Spleen (tissue), 13 donors: ENCODE measurements at places on chromosomes 7 and 10. TPM values are rescaled to one million over a fixed set of nuclear protein-coding genes. Genes with fewer than 3 reads are reported as not detected.

GRCh38 chr7:26417911-26418413 is 126.3 kb downstream of the SNX10 start:
- H3K4me1 ChIP-seq: no peaks in the 10 kb centered on the region
- DNase-seq: no peak
- no peaks in the 10 kb centered on the region for H3K27me3 ChIP-seq
- H3K27ac ChIP-seq: no peak overlapping the region
- H3K4me3 ChIP-seq: no peak overlapping the region
- no peaks in the 10 kb centered on the region for H3K36me3 ChIP-seq

GRCh38 chr7:90250601-90251303 is 5.8 kb downstream of the CFAP69 start:
- H3K4me3 ChIP-seq: no peak overlapping the region
- no peaks in the 10 kb centered on the region for H3K36me3 ChIP-seq
- no peak overlapping the region for H3K27ac ChIP-seq
- peaks cover 8% of the 10 kb centered on the region for H3K4me1 ChIP-seq
- DNase-seq: no peak

DNA sequence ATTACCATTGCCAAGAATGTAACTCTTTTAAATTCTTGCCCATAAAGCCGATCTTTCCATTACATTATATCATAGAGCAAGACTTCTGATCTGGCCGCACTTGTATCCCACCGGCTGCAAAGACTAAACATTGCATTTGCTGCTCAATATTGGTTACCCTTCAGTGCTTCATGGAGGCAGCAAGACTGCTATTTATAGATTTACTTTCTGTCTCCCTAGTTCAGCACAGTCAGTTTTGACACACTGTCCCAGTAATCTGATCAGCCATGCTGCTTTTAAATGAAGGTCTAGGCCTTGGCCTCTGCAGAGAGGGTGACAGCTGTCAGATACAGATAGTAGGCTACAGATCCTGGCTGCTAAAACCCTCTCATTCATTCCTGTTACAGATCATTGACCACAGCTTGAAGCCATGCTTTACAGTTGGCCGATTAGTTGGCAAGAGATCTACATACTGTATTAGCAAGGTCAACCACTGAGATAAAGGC is 562.6 kb upstream of the GALNT17 start:
- no peaks in the 10 kb centered on the region for H3K36me3 ChIP-seq
- no peak overlapping the region for H3K4me3 ChIP-seq
- H3K4me1 ChIP-seq: no peaks in the 10 kb centered on the region
- H3K27ac ChIP-seq: peak overlapping the region; percentile 34
- no peaks in the 10 kb centered on the region for H3K27me3 ChIP-seq
- no peak for DNase-seq

DNA sequence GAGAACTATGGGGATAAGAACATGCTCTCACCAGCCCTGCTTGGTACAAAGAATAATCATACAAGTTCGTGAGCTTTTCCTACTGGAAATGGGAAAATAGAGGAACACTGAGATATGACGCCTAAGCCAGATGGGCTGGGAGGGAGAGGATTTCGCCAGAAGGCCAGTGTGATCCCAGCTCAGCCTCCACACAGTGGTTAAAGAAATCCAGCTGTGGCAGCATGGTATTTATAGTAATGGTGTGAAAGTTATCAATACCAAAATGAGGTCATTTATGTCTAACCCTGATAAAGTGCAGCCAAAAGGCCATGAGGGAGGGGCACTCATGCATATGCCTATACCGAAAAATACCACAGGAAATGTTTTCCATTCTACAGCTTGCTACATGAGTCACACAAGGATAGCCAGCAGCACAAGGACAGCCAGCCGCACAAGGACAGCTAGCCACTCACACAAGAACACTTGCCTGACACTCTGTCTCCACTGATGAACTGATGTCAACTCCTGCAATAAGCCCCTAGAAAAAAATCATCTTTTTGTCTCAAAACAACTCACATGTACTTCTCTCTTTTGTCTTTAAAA is 49.4 kb downstream of the FRMPD2 start:
- H3K36me3 ChIP-seq: no peaks in the 10 kb centered on the region
- no peak overlapping the region for H3K4me3 ChIP-seq
- DNase-seq: no peak
- H3K27me3 ChIP-seq: no peaks in the 10 kb centered on the region
- H3K4me1 ChIP-seq: peaks cover 7% of the 10 kb centered on the region
- H3K27ac ChIP-seq: no peak overlapping the region

GRCh38 chr10:96456296-96456840 is 57.4 kb downstream of the TLL2 start:
- no peaks in the 10 kb centered on the region for H3K36me3 ChIP-seq
- no peak overlapping the region for H3K4me3 ChIP-seq
- H3K27ac ChIP-seq: no peak overlapping the region
- H3K27me3 ChIP-seq: no peaks in the 10 kb centered on the region
- no peaks in the 10 kb centered on the region for H3K4me1 ChIP-seq

GRCh38 chr7:54796150-54796549 is 37.1 kb upstream of the SEC61G start:
- no peak for DNase-seq
- H3K36me3 ChIP-seq: no peaks in the 10 kb centered on the region
- no peak overlapping the region for H3K27ac ChIP-seq
- no peaks in the 10 kb centered on the region for H3K4me1 ChIP-seq

- H3K27me3 ChIP-seq: no peaks in the 10 kb centered on the region
- H3K36me3 ChIP-seq: no peaks in the 10 kb centered on the region
- H3K27ac ChIP-seq: no peak overlapping the region
- peaks cover 41% of the 10 kb centered on the region for H3K4me1 ChIP-seq
- H3K4me3 ChIP-seq: no peak overlapping the region
Measured at GRCh38 chr10:50503661-50504320, 120.0 kb downstream of the SGMS1 start.

DNA sequence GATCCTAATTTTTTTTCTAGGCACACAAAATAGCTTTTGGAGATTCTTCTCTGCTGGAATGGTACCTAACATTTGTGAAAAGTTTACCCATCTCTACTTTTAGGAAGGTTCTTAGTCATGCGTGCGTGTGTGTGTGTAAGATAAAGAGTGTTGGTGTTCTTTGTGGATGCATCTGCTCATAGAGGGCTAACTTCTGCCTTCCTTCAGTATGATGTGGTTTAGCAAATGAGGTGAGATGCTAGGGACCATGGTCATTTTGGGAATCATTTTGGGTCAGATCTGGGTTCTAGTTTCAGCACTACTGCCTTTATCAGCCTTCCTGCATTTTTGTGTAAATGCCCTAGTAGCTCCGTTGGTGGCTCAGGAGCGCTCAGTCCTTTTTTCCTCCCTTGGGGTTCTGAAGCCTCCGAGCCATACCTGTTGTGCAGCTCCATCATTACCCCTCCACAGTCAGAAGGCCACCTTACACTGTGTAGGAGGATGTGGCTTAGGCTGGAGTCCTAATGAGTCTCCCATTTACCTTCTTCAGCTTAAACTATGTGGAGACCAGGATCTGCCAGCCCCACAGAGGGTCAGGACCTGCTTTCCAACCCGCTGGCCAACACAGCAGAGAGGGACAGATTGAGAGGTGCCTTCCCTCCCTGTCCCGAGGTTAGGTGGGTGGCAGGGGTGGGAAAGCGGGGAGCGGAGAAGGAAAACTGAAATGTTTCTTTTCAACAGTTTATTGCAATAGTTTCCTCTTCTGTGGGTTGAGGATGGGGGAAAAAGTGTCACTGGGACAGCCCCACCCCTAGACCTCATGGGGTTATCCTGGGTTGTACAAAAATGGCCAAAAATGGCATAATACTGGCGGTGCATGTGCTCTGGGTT is 31.2 kb downstream of the TSPAN14 start:
- DNase-seq: no peak
- no peaks in the 10 kb centered on the region for H3K27me3 ChIP-seq
- H3K27ac ChIP-seq: peak overlapping the region; percentile 80
- H3K36me3 ChIP-seq: no peaks in the 10 kb centered on the region
- H3K4me1 ChIP-seq: peaks cover 72% of the 10 kb centered on the region

DNA sequence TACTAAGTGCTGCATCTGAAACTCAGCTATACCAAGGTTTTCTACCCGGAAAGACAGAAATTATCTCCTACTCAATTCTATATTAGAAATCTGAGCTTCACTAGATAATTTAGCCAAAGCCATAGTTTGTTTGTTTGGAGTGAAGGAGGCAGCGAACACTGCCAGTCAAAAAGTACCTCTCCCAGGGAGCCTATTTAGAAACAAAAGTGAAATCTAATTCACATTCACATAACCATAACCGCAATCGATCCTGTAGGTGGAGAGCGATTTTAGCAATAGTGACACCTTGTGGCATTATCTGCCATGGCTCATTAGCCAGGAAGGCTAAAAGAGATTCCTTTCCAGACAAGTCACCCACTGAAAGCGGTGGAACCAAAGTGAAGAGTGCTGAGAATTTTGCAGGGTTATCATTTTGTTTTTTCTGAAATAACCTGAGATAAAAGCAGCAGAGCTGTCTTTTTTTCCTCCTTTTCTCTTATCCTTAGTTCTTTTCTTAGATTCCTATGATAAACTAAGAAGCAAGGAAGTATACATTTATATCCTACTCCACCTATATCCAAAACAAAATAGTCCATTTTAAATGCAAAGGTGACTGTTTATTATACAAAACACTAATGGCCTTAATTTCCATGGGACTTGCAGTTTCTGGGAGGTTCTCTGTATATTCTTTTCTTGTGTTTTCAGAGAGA is 83.7 kb upstream of the BET1 start:
- H3K36me3 ChIP-seq: no peaks in the 10 kb centered on the region
- no peaks in the 10 kb centered on the region for H3K27me3 ChIP-seq
- H3K4me3 ChIP-seq: no peak overlapping the region
- DNase-seq: no peak
- no peak overlapping the region for H3K27ac ChIP-seq

- H3K36me3 ChIP-seq: no peaks in the 10 kb centered on the region
- no peak overlapping the region for H3K27ac ChIP-seq
- peaks cover 32% of the 10 kb centered on the region for H3K27me3 ChIP-seq
- no peak for DNase-seq
- H3K4me3 ChIP-seq: no peak overlapping the region
Measured at GRCh38 chr7:76231583-76231982, 29.9 kb downstream of the SRRM3 start.

- H3K36me3 ChIP-seq: no peaks in the 10 kb centered on the region
- H3K27me3 ChIP-seq: no peaks in the 10 kb centered on the region
- peak; percentile 58 for DNase-seq
- H3K27ac ChIP-seq: no peak overlapping the region
- no peaks in the 10 kb centered on the region for H3K4me1 ChIP-seq
Measured at GRCh38 chr10:37712489-37713131, 144.8 kb downstream of the ZNF248 start.

PTPRZ1 gene
- total RNA-seq: 2.1 TPM

NEBL gene
- total RNA-seq: 0.79 TPM

ZNF804B gene
- not detected for total RNA-seq
